ENCODE measurements at places on chromosomes 3 and 15.

DNA sequence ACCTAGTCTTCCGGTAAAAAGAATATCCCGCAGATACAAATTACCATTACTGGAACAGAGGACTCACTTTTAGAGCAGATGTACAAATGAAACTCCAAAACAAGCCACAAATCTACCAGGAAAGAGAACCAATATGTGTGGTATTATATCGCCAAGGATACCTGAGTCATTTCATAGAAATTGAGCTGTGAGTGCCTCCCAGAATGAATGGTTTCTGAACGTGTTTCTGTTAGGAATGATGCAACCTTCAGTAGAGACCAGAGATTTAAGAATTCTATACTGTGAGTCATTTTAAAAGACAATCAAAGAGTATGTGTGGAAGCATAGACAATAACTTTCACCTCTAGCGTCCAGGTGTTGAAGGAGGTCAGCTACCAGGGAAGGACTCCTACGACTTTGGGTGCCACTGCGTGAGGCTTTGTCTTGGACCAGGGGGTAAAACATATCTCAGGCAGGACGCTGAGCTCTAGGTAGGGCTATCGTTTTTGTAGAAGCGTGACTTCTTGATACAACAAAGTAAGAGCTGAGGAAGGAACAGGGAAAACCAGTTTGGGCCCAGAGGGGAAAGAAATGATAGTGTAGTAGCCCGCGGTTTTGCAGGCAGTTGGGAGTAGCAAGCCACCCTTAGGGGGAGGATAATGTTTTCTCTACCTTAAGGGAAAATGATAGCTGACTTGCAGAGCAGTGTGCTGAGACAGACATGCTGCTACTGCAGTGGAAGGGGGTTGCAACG is 210.4 kb downstream of the TP63 start:
- DNase-seq: no peak

DNA sequence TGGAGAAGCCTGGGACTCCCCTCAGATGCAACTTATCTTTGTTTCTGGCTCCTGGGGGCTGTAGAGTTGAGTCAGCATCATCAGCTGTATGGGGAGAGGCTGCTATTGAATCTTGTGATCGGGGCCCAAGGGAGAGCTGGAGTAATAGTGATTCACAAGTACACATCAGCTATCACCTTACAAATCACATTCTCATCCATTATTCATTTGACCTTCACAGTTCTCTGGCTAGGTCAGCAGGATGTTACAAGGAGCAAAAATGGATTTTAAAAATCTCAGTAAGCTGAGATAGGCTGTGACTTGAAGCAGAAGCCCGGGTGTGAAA is 175.0 kb downstream of the OPA1 start:
- no peak for DNase-seq

GRCh38 chr3:106823701-106824100 is 553.5 kb upstream of the CCDC54 start:
- DNase-seq: no peak

DNA sequence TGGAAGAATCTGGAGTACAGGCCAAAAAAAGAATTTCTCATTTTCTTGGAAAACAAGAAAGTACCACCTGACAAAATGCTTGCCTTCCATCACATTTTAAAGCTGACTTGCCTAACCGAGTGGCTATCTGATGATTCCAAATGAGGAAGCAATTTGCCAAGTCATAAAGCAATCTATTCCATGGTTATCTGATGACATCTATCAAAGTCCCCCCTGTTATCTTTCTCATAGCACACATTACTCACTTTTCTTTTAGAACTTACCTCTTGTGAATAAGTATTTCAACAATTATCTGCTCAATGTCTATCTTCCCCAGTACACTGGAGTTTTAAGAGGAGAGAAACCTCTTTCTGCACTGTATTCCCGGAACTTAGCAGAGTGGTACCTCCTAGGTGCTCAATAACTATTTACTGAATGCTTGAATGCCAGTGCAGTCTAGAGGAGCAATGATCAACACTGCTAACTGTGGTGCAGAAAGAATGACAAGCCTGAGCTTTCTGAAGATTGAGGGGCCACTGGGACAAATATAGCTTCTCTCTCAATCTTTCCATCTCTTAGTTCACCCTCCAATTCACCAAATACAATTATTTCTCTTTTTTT is 186.3 kb upstream of the ATP11B start:
- DNase-seq: no peak

DNA sequence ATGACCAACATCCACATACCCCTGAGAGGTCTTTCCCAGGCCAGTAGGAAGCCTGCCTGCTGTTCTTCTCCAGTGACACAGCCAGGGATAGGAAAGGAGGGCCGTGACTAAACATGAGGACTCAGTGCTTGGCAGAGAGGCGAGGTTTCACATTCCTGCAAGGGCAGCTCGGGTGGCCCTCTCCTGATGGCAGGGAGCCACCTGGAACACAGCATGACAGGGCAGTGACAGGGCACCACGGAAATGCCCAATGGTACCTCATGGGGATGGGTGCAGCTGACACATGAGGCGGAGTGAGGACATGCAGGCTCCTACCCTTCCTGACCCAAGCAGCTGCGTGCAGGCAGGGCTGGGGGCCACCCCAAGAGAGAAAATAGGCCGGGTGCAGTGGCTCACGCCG is 7.4 kb upstream of the TGM5 start:
- DNase-seq: no peak

DNA sequence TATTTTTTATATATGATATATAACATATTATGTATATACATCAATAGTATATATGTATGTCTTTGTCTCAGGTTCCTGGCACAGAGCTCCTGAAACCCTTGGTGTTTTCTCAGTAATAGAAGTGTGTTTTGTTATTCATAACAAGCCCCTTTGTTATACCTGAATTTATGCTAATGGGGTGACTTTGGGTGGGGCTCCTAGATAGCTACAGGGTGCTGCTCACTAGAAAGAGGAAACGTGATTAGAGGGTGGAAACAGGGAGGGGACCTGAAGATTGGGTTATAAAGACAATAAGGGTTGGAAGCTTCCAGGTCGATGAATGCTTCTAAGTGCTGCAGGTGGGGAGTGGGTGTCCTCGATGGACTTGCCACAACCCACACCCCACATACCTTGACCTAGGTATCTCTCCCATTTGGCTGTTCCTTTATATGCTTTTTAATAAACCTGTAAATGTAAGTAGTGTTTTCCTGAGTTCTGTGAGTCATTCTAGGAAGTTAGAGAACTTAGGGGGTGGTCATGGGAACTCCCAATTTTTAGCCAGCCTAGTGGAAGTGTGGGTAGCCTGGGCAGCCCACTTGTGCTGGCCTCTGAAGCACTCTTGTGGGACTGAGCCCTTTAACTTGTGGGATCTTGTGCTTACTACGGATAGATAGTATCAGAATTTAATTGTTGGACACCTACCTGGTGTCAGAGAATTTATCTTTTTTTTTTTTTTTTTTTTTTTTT is 36.9 kb upstream of the C15orf39 start:
- DNase-seq: no peak

GRCh38 chr15:92714077-92714476 is 58.5 kb upstream of the FAM174B start:
- no peak for DNase-seq

GRCh38 chr3:195441051-195441450 is 1.8 kb downstream of the ACAP2 start:
- DNase-seq: no peak

All from BJ (cell line).